ENCODE measurements at places on chromosomes 6 and 20. TPM values are rescaled to one million over a fixed set of nuclear protein-coding genes. Genes with fewer than 3 reads are reported as not detected.

DNA sequence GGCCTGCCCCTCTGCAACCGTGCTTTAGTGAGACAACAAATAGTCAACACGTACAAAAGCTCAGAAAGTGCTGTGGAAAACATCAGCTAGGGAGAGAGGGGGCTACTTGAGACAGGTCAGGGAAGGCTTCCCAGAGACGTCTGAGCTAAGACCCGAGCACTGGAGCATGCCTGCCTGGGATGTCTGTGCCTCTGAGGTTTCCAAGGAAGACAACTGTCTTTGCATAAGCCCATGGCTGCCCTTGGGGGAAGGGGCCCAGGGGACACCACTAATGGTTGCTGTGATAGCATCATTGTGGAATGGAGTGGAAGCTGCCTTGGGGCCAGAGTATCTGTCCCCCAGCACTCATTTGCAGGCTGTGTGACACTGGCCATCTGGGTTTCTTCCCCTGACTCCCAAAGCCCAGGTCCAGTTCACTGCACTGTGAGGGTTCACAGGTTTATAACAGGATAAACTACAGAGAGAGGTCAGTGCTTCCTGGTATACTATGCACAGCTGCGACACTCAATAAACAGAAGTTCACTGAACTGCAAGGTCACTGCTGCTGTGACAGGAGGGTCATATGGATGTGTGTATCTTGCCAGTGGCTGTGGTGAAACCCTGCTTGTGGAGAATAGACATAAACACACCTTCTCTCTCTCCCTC lies 1.5 kb upstream of the ARFGEF2 start:
- H3K4me3 ChIP-seq, result peak overlapping the region; percentile 98
- peaks cover 27% of the 10 kb centered on the region for H3K4me1 ChIP-seq
- H3K27me3 ChIP-seq, result no peaks in the 10 kb centered on the region

DNA sequence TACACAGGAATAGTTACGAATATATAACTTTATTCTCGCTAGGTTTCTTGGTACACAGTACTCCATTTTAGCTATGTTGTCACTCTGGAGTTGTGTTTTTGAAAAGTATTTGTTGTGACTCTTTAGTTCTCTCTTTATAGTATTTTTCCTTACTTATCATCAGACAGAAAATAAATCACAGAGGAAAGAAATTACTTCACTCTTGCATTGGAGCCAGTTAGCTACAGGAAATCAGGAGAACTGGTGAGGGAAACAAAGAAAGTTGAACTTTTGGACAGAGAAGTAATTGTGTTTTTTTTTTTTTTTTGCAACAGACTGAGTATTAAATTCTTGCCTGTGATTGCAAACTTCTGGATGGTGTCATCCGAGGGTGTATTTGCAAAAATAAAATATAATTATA lies 33.9 kb downstream of the DSE start:
- no peak overlapping the region for H3K27ac ChIP-seq
- no peaks in the 10 kb centered on the region for H3K27me3 ChIP-seq
- no peaks in the 10 kb centered on the region for H3K4me1 ChIP-seq
- DNase-seq, result no peak

- H3K4me1 ChIP-seq, result no peaks in the 10 kb centered on the region
- no peaks in the 10 kb centered on the region for H3K36me3 ChIP-seq
- no peak overlapping the region for H3K27ac ChIP-seq
- DNase-seq, result no peak
These were observed 34.7 kb upstream of the TIAM2 start for GRCh38 chr6:154960299-154960843.

SOX18 gene
- not detected for polyA plus RNA-seq

GRCh38 chr6:11675601-11676000 lies 103.0 kb downstream of the ADTRP start:
- H3K27me3 ChIP-seq, result no peaks in the 10 kb centered on the region
- H3K36me3 ChIP-seq, result no peaks in the 10 kb centered on the region
- DNase-seq, result no peak
- H3K4me1 ChIP-seq, result no peaks in the 10 kb centered on the region
- no peak overlapping the region for H3K4me3 ChIP-seq

TINAG gene
- not detected for polyA plus RNA-seq

PHACTR1 gene
- 0.38 TPM for polyA plus RNA-seq

DNA sequence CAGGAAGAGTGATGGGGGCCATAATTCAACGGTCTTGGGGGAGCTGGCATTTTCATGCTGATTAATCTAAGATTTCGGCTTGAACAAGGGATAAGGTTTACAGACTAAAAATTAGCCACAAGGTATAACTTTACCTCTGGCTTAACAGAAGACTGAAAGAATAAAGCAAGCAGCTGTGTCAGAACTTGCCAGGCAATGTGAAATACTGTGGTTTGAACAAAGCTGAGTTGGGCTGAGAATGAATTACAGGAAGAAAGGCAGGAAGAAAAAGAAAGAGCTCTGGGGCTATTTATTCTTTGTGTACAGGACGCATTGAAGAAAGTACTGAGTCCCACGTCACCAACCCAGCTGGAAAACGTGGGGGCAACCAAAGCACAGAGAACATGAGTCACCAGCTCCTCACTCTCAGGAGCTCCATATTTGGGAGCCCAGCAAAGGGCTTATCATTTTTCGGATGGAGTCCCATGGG lies 121.5 kb upstream of the NEDD9 start:
- DNase-seq, result no peak
- no peak overlapping the region for H3K27ac ChIP-seq
- H3K36me3 ChIP-seq, result peaks cover 3% of the 10 kb centered on the region
- no peak overlapping the region for H3K4me3 ChIP-seq

- peak overlapping the region; percentile 74 for H3K4me3 ChIP-seq
- H3K4me1 ChIP-seq, result peaks cover 22% of the 10 kb centered on the region
- peak overlapping the region; percentile 85 for H3K27ac ChIP-seq
- peak; percentile 48 for DNase-seq
- no peaks in the 10 kb centered on the region for H3K27me3 ChIP-seq
These were observed 474 bp downstream of the CEBPB start for GRCh38 chr20:50191065-50191543.

DNA sequence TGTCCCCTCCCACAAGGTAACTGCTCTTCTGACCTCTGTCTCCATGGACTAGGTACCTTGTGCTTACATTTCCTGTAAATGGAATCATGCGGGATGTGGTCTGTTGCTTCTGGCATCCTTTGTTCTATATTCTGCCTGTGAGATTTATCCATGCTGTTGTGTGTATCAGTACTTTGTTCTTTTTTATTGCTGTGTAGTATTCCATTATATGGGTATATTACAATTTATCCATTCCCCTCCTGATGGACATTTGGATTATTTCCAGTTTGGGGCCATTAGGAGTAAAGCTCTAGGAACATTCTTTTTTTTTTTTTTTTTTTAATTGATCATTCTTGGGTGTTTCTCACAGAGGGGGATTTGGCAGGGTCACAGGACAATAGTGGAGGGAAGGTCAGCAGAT lies 3.4 kb downstream of the C2 start:
- no peak overlapping the region for H3K4me3 ChIP-seq
- H3K4me1 ChIP-seq, result no peaks in the 10 kb centered on the region
- H3K36me3 ChIP-seq, result no peaks in the 10 kb centered on the region
- no peak overlapping the region for H3K27ac ChIP-seq
- peaks cover 4% of the 10 kb centered on the region for H3K27me3 ChIP-seq

DNA sequence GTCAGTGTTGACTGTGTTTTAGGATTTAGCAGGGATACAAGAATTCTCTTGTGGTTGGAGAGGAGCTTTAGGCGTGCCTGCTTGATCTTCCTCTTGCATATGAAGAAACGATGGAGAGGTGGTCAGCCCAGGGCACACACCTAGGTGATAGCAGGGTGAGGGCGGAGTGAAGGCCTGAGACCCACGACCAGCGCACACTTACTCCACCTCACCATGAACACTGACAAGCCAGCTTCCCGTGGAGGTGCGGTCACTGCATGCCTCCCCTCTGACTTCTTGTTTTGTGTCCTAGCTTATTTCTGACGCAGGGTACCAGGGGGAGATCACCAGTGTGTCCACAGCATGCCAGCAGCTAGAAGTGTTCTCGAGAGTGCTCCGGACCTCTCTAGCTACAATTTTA lies 8.1 kb downstream of the NELFCD start:
- no peak overlapping the region for H3K4me3 ChIP-seq
- peaks cover 67% of the 10 kb centered on the region for H3K36me3 ChIP-seq
- no peak for DNase-seq
- no peak overlapping the region for H3K27ac ChIP-seq

- H3K27me3 ChIP-seq, result no peaks in the 10 kb centered on the region
- no peak for DNase-seq
- H3K27ac ChIP-seq, result no peak overlapping the region
- no peak overlapping the region for H3K4me3 ChIP-seq
- H3K36me3 ChIP-seq, result no peaks in the 10 kb centered on the region
These were observed 608.4 kb upstream of the SYNCRIP start for GRCh38 chr6:86251106-86251505.

ESR1 gene
- 1.2 TPM for polyA plus RNA-seq

- no peak overlapping the region for H3K27ac ChIP-seq
- peak overlapping the region; percentile 66 for H3K4me3 ChIP-seq
- peak; percentile 59 for DNase-seq
- H3K4me1 ChIP-seq, result peaks cover 11% of the 10 kb centered on the region
- H3K36me3 ChIP-seq, result no peaks in the 10 kb centered on the region
These were observed 23.0 kb upstream of the SLC22A7 start for GRCh38 chr6:43274916-43275597.

Measured in CD8-positive, alpha-beta memory T cell (primary cell).